NCI-H1436 treated with DMSO at 0.1 percent for 48 hours (cell line): ENCODE measurements at places on chromosomes 1 and 21.

DNA sequence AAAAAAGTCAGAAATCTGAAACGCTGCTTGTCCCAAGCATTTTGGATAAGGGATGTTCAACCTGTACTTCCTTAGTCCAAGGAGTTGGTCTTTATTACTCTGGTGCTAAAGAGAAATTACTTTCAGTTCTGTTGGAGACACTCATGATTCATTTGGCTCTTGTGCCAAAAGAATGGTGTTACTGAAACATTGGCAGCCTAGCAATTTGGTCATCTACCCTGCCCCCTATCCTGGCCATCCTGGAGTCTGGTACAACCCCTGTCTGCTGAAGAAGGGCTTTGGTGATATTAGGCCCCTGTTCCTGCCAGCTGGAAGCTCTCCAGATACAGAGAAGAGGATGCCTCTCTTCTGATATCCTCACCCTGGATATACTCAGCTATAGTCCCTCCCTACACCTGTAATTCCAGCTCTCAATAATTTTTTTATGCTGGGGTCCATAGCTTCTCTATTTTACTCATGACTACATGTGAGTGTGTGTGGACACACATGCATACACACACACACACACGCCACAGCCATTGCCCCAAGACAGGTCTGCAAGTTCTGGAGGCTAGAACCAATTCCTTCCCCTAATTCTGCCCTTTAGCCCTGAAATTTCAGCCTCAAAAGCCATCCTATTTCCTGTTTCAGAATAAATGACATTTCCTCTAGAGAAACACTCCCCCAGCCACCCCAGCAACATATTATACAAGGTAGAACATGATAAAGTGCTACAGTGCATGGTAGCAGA is 40.0 kb downstream of the LHX8 start:
- DNase-seq = no peak

DNA sequence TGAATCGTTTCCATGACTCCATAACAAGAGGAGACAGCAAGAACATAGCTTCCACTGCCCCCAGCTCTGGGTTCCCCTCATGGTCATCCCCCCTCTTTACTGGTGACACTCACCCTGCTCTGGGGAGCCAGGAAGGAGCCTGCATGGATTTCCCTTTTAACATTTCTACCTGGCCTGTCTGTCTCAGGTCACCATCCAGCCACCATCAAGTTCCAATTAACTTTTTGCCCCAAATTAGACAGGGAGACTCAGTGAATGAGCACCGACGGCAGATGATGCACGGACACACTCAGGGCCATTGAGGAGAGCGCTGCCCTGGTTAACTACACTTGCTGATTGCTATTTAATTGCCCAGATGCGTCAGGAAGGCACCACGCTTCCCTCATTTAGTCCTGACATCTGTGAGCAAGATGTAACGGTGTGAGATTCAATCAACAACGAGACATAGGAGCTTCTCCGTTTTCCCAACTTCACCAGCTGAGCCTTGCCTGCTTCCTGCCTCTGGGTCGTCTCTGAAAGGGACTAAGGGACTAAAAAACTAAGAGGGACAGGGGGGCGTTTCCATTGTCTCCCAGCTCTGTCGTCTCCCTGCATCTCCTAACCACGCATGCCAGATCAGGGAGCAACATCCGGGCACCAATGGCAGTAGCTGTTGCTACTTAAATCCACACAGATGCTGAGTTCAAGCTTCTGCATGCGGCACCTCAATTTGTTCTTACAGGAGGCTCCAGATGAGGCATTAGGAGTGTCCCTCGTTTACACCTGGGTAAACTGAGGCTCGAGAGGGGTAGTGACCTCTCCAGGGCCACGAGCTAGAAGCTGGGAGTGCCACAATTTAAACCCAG is 426.7 kb downstream of the NPHP4 start:
- no peak for DNase-seq

DNA sequence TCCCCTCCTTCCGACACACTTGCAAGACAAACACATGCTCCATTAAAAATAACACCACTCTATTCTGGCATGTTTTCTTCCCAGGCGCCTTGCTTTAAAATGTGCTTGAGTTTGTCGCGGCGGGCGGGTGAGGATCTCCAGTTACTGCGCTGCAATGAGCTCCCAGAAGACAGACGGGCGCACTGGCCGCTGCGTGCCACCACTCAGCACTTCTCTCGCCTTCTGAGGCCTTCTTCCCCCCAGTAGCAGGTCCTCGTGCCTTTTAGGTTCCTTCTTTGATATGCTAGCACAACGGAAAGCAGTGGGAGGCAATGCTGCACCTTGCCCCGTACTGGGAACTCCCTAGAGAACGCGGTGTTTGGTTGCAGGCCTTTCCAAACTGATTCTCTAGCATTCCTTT is 279.5 kb upstream of the NR5A2 start:
- DNase-seq = no peak

- no peak for DNase-seq
Measured at GRCh38 chr1:111696330-111696729, 42.9 kb downstream of the INKA2 start.

DNA sequence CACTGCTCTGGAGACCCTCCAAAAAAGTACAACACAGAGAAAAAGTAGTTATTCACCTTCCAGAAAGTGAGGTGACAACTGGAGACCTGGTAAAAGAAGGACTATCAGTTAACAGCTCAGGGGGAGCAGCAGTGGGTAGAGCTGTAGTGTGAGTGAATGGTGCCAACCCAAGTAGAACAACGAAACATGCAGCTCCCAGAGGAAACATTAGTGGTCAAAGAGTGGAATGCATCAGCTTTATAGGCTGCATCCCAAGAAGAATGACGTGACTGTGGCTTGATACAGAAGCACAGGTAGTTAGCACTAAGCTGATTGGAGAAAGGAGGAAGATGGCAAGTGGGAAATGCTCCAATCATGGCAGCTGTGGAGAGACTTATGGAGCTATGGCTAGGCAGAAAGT is 275.7 kb upstream of the CAMK1G start:
- no peak for DNase-seq

- no peak for DNase-seq
Measured at GRCh38 chr1:153565529-153566374, at the start of gene S100A2. TSS of gene S100A2 (minus strand) at chr1:153565844. CDS start at chr1:153563877, 1,967 bp downstream.
